ENCODE measurements at places on chromosomes 3 and 15.

- no peak for DNase-seq
Observed at GRCh38 chr15:100929641-100930042, 10.5 kb downstream of the LRRK1 start.

DNA sequence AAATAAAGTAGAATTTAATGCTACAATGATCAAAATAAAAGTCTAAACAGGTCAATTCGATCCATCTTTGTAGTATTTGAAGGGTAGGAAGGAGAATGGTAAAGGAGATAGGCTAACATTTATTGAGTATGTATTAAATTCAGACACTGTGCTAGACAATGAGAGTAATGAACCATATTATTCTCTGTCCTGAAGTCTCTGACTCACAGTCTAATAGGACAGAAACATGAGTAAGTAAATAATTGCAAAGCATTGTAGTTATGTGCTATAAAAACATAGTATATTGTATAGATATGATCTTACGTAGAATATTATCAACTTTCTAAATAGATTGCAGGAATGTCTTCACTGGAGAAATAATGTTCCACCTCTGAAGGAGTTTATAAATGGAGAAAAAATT is 64.5 kb downstream of the MDFIC2 start:
- DNase-seq = no peak

- no peak for DNase-seq
Observed at GRCh38 chr3:129030611-129031010, 29.5 kb downstream of the EFCC1 start.

DNA sequence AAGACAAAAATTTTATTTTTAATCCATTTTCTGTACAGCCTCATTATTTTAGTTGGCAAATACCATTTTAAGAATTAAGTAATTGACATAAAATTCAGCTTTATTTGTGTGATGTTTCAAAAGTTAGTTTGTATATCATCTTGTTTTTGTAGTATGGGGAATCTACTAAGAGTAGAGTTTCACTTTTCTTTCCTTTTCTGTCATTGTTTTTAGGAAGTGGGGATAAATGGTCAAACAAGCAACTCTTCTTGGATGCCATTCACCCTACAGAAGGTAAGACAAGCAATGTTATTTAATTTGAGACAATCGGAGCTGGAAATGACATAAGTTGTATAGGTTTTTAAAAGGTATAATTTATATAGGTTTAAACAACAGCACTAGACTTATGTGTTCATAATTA is 268.3 kb downstream of the BBX start:
- DNase-seq = no peak

DNA sequence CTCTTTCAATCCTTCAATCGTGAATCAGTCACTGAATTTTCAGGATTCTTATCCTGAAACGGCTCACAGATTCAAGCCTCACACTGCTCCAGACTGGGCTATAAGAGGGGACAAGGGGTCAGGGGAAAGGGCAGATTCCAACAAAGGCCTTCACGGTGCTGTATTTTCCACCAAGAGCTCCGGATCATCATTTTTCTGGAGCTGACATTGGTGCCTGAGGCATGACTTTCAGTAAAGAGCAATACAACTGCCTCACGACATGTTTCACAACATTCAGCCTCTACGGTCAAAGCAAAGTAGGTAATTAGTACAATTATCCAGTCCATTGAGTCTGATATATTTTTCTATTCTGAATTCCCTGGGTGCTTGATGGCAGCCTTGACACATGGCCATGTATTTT is 185.0 kb upstream of the PRICKLE2 start:
- DNase-seq = no peak

GRCh38 chr3:156443079-156443478 is 111.8 kb downstream of the SSR3 start:
- DNase-seq = no peak

- DNase-seq = no peak
Observed at GRCh38 chr3:111605493-111605892, 10.3 kb upstream of the ZBED2 start.

DNA sequence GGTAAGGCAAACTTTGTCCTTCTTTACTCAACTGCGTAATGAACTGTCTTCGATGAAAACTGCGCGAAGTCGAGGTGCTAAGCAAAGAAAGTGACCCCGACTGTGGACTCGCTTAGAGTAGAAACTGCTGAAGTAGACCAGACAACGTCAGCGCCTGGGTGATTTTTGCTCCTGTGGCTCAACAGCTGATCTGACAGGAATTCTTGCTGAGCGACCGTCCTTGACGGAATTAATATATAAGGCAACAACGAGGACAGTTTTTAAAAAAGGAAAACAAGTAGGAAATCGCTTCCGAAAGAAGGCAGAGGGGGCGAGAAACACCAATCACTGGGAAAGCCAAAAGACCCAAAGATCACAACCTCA is 541 bp downstream of the RPS27L start:
- no peak for DNase-seq

- DNase-seq = no peak
Observed at GRCh38 chr3:106083207-106083606, 214.4 kb upstream of the CBLB start.

DNA sequence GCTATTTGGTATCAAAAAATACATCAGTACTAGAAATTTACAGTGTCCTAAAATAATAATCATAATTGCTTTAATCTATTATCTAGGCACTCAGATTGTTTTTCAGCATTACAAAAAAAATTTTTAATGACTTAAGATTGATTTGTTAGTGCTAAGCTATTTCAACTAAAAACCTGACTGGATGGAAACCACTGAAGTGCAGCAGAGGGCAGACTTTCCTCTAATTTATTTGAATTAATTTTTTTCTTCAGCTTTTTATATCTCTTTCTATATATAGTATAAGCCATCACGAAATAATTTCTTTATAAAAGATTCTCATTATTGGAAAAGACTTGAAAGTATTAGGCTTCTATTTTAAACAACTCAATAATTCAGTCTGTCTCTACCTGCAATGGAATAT is 131.4 kb downstream of the IQCH start:
- DNase-seq = no peak

DNA sequence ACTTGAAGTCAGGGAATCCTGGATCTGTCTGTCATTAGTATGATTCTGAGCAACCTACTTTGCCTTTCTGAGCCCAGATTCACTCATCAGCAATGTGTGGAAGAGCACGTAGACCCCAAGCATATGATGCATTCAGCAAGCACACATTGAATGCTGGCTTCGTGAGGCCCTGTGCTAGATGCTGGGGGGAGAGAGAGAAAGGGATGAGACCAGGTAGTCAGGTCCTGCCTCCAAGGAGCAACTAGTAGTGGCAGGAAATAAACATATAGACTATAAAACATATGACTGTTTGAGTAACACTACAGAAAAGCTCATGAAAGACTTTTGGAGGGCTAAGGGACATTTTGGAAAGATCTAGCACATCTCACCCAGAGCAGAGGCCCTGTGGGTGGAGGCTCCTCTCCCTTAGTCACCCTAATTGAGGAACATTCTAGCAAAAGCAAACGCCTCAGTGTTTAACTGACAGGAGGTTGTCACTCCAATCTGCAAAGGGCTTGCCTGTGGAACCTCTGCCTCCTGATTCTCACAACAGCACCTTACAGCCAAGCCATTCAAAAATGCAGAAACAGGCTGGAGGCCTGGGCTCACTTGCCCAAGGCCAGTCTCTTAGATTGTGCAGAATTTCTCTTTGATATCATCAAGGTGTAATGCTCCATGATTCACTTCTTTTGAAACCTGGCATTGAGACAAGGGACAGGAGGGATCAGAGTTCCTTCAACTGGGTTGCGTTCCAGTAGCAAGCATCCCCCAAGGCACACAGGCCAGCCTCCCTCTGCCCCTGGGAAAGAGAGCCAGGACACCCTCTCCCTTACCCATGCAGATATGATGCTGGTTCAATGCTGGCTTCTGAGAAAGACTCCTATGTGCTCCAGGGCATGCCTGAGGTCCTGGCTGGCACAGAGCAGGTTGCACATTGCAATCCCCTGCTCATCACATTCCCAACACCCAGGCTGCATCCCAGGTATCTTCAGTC is 26.1 kb downstream of the STARD5 start:
- no peak for DNase-seq

DNA sequence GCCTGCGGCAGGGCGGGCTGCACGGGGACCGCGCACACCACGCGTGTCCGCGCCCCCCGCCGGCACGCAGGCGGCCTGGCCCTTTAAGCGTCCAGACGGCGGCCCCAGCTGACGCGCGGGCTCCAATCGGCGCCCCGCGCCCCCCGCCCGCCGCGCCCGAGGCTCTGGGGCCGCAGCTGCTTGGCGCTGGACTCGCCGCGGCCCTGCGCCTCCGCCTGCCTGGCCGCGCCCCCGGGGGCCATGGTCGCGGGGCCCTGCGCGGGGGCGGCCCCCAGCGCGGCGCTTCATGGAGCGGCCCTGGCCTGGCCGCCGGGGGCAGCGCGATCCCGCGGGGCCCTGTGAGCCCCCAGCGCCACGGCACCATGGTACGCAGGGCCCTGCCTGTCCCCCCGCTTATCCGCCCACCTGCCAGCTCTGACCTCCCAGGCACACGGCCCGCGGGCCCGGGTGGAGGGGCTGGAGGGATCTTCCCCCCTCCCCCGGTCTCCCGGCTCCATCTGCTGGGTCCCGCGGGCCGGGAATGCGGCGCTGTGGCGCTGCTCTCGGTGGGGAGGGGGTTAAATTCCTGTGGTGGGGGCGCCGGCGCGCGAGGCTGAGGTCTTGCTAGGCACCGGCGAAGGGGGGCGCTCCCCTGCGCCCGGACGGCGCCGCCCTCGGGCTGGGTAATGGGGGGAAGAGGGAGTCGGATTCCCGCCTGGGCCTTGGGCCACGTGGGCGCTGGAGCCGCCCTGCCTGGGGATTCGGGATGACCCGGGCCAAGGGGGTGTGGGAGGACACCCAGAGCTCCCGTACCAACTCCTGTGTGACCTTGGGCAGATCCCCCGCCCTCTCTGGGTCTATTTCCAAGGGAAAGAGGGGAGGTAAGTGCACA is 1.1 kb downstream of the ZBTB47 start:
- no peak for DNase-seq

All from activated naive CD4-positive, alpha-beta T cell (primary cell).